ENCODE measurements at places on chromosomes 6 and 20.

DNA sequence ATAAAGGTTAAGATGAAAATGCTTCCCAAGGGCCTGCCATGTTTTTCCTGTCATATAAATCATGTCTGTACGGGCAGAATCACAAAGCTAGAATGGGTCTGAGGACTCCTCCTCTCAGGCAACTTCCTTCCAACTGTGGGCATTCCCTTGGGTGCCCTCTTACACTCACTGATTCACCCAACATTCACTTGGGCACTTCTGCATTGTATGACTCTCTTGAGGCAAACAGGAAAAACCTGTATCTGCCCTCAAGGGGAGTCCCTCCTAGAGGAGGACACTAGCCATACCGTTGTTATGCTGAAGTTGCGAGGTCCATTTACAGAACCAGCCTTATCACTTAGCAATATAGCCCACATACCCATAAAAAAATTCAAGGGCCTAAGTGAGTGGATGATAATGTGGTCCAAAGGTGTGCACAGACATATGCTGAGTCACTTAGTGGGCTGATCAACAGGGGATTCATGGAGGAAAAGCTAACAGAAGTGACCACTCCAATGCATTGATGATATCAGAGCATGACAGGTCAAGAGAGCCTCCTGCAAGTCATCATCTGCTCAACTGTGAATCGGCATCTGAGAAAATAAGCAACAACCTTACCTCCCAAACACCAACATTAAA is 131.1 kb downstream of the ATXN1 start:
- no peak for DNase-seq

- no peak for DNase-seq
These were observed 254.9 kb downstream of the TAF4 start for GRCh38 chr20:61810738-61811135.

DNA sequence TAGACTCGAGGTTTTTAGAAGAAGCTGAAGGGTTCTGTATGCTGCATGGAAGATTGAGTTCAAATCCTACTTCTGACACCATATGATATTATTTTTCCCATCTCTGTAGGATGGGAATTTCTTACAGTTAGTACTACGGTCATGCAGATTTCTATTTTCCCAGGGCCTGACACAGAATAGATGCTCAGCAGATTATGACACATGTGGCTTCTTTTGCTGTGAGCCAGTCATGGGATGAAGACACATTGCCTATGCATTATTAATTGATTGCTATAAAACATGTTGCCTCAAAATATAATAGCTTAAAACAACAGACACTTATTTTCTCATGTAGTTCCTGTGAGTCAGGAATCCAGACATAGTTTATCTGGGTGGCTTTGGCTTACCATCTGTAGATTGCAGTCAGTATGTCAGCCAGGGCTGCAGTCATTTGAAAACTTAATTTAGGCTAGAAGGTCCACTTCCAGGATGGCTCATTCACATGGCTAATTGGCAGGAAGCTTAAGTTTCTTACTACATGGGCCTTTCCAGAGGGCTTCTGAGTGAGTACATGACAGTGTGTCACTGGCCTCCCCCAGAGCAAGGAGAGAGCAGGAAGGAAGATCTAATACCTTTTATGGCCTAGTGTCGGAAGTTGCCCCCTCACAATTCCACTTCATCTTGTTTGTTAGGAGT is 29.5 kb downstream of the TOP1 start:
- no peak for DNase-seq

DNA sequence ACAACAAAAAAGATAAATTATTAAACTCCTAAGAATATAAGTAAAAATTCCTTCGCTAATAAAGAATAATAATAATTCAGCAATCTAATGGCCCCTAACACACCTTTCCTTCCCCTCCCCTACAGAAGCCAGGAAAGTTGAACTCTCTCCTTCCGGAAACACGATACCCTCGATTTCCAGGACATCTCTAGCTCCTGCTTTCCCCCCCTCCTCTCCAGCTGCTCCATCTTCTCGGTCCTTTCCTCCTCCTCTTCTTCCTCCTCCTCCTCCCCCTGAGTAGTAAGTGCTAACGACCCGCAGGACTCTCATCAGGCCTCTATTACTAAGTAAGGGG is 603 bp downstream of the TASP1 start:
- no peak for DNase-seq

GRCh38 chr6:56814802-56815201 is 140.1 kb upstream of the BEND6 start:
- DNase-seq, result no peak

- DNase-seq, result no peak
These were observed 11.8 kb downstream of the ZBTB24 start for GRCh38 chr6:109471105-109471810.

- no peak for DNase-seq
These were observed 46.8 kb upstream of the STX16 start for GRCh38 chr20:58604128-58604881.

- no peak for DNase-seq
These were observed 3.3 kb downstream of the TAB2 start for GRCh38 chr6:149320796-149321195.

DNA sequence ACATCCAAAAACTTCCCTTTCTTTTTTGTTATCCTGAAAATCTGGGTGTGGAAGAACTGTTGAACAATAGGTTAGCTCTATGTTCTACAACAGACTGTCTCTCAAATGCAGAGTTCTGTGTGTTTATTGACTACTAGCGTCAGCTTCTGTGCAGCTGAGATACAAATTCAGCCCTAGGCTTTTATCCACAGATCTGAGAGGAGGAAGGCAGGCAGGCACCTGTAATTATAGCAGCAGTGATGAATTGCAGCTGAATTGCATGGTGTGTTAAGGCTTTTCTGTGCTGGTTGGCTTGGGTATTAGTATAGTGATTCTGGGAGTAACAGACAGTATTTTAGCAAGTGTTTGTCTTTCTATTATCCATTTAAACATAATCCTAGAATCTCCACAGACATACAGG is 24.4 kb downstream of the GRIK2 start:
- DNase-seq, result no peak

- DNase-seq, result no peak
These were observed 18.4 kb upstream of the RPN2 start for GRCh38 chr20:37160683-37161082.

GRCh38 chr6:63347599-63347998 is 27.8 kb upstream of the LGSN start:
- no peak for DNase-seq

GRCh38 chr6:111367393-111368088 is 115.5 kb downstream of the REV3L start:
- DNase-seq, result no peak

DNA sequence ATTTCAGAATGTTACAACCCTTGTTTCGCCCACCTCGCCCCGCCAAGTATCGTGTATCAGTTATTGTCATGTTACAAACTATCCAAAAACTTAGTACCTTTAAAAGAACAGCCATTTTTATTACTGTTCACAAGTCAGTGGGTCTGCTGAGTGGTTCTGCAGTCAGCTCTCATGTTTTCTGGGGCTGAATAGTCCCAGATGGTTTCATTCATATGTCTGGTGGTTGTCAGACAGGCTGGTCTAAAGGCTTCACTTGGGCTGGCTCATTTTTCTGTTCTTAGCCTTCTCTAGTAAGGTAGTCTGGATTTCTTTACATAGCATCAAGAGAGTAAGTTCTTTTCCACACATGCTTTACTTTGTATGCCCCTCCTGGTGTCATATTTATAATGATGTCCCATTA is 8.6 kb downstream of the ZNF292 start:
- DNase-seq, result no peak

GRCh38 chr20:36875702-36876472 is at the start of gene TLDC2:
TSS of gene TLDC2 (plus strand) at chr20:36876138. CDS start at chr20:36876175, 37 bp downstream.
- DNase-seq, result no peak

GRCh38 chr6:109351231-109352130 is 30.8 kb downstream of the CD164 start:
- no peak for DNase-seq

DNA sequence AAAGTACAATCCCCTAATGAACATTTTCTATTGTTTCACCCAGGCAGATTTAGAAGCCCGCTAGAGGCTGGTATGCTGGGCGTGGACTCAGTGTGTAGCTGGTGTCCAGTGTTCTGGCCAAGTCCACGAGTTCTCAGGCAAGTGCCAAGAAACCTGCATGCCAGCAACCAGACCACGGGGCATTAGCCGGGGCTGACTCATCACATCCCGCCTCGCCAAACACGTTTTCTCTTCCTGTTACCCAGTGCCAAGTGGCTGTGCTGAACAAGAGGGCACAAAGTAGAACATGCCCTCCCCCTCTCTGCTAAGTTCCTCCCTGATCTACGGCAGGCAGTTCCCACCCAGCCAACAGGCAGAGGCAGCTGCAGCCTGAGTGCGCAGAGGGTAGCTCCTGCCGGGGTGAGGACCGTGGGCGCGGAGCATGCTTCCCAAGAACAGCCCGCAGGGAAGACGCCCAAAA is 29.6 kb downstream of the RAMACL start:
- no peak for DNase-seq

DNA sequence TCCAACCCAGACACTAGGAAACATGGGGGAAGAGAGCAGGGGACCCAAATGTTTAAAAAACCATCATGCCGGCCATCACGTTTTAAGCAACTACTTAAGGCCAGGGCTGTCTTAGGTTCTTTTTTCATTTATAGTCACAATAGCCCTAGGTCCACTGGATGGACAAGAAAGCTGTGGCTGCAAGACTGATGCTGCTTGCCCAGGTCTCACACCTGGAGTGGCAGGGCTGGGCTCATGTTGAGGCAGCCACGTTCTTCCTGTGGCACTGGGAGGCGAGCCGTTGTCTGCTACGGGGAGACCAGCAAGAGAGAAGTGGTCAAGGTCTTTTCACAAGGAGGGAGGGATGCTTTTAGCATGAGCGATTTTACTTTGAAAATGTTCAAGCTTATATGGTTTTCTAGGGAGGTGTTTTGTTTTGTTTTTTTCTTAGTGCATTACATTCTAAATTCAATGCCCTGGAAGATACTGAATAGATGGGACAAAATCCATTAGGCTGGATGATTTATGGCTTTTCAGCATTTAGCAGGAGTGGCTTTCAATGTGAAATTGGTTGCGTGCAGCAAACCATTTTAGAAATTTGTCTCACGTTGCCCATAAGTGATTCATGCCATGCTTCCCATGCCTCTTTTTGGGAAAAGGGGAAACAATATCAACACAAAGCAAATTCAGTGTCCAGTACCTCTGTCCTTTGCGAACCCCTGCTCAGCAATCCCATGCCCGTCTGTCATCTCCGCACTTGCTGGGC is 106.6 kb upstream of the SNX9 start:
- DNase-seq, result no peak

DNA sequence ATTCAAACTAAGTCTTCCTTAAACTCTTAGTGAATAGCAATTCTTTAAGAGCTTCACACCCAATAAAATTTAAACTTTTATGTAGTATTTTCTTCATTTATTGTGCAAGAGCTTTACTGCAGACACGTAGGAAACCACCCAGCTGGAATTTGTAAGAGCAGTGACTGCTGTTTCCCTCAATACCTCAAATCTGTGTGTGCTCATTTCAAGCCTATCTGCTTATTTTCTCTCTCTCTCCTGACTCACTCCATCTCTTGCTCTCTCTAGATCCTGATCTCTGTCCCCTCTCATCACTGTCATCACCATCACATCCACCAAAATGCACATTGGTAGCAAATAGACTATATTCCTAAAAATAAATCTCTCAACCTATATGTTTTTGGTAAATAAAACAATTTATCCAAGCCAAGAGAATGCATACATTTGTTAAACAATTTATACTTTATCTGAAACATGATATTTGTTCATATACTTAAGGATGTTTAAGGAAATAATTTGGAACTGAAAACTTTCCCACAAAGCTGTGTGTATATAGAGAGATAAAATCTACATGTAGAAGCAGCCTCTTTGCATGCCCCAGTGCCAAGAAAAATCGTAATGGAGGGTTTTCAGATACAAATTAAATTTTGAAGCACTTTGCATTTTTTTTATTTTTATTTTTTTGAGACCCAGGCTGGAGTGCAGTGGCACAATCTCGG is 273.0 kb downstream of the TFAP2A start:
- DNase-seq, result no peak

DNA sequence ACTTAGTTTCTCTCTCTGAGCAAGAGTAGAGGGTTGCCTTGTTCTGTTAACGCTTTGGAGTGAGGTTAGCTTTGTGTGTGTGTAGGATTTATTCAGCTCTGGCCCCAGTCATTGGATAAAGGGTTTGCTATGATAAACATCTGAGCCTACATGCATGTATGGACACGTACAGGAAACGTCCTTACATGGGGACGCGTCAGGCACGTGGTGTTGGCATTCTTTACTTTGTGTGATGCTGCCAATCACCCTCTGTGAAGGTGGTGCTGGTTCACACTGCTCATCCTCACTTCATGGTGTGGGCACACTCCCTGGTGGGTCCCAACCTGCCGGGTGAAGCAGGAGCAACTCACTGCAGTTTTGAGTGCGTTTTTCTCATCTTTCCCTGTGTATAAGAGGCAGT is 53.4 kb upstream of the CD93 start:
- DNase-seq, result no peak

DNA sequence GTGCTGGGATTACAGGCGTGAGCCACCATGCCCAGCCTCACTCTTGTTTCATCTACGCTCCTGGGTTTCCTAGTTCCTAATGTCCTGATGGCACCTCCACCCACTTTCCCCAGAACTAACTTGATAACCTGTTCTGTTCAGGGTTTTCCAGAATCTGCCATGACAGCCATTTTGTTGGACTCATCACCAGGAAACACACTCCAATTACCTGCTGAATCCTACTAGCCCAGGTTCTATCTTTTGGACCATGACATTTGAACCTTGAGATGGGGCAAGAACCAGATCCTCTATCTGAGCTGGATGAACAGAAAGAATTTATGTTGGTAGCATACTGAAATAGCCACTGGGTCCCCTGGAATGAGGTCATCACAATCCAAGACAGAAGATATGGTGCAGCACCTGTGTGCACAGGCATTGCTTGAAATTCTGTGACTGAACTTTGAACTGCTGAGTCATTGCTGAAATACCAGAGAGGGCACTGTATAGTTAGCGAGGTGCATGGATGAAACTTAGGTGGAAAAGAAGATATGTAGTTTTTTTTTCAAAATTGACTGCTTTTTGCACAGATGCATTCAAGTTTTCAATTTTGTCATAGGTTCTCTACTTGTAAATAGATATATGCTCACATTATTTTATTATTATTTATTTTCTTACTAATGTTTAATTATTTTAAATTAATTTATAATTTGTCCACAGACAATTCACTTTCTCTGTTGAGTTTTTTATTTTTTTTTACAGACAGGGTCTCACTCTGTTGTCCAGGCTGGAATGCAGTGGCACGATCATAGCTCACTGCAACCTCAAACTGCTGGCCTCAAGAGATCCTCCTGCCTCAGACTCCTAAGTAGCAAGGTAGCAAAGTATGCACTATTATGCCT is 42.8 kb upstream of the TASP1 start:
- DNase-seq, result no peak

DNA sequence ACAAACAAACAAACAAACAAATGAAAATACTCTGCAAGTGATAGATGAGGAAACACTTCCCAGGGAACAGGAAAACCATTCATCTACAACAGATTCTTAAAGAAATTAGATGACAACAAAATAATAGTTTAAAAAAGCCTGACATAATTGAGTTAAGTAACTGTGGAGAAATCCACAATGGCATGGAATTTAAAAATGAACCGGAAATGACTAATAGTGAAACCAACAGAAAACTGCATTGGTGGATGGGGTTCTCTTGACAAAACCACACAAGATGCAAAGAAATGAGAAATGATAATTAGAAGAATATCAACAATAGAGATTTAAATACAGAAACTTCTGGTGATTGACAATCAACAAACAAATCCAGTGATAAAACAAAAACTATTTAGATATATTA is 785.6 kb downstream of the QKI start:
- no peak for DNase-seq
